Tibial nerve (tissue), 4 donors: ENCODE measurements at places on chromosomes 7 and 10. TPM values are rescaled to one million over a fixed set of nuclear protein-coding genes. Genes with fewer than 3 reads are reported as not detected.

DNA sequence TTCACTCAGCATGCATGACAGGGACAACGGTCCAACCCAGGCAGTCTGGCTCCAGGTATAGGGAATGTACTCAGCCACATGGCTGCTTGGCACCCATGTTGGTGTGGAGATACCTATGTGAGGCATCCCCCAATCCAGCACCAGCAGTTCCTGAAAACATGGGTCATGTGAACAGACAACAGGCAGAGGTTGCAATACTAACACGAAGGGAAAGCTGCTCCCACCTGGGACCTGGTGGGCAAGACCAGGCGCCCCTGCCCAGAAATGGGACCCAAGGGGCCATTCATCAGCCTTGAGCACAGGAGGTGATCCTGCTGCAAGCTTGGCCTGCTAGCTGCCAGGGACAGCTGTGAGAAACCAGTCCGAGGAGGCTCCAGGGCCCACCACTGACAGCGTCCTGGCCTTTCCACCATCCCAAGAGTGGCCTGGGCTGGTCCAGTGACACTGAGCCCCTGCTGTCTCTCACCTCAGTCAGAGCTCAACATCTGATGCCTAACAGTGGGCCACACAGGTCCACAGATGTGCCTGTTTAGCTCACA, 142.3 kb downstream of the ARHGAP22 start:
- no peaks in the 10 kb centered on the region for H3K4me1 ChIP-seq
- DNase-seq: no peak
- H3K36me3 ChIP-seq: no peaks in the 10 kb centered on the region
- peaks cover 14% of the 10 kb centered on the region for H3K27me3 ChIP-seq
- H3K4me3 ChIP-seq: no peak overlapping the region

DNA sequence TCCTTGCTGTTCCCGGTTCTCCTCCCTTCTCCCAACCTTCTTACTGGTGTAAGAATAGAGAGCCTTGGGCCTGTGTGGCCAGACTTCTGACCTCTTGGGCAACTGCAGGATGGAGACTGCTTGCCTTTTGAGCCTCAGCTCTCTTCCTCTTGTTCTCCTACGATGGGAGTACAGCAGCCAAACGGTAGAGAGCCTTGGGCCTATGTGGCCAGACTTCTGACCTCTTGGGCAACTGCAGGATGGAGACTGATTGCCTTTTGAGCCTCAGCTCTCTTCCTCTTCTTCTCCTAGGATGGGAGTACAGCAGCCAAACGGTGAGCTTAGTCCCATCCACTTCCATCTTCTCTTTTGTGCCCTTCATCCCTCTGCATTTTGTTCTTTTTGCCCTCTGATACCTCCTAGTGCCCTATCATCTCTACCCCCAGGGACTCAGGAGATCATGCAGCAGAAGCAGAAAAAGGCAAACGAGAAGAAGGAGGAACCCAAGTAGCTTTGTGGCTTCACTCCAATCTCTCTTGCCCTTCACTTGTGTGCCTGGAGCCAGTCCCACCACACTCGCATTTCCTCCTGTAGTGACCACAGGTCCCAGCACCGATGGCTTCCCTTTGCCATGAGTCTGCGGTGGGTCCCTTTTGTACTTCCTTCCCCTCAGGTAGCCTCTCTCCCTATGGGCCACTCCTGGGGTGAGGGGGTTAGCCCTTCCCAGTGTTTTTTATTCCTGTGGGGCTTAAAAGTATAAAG, 15.3 kb downstream of the SLC25A13 start:
- H3K36me3 ChIP-seq: no peaks in the 10 kb centered on the region
- no peak for DNase-seq
- H3K4me1 ChIP-seq: no peaks in the 10 kb centered on the region
- no peak overlapping the region for H3K4me3 ChIP-seq

GRCh38 chr10:54800741-54801421, at the start of gene PCDH15:
Gene PCDH15, minus strand, starts transcription at chr10:54801231. Its CDS starts 136,969 bp downstream, at chr10:54664262.
- no peak within 1 kb of the TSS for H3K4me3 ChIP-seq
- H3K27me3 ChIP-seq: no peaks in the 10 kb centered on the region
- no peak within 1 kb of the TSS for H3K27ac ChIP-seq

GRCh38 chr10:27457966-27458365, 46.1 kb upstream of the RAB18 start:
- H3K27ac ChIP-seq: no peak overlapping the region
- no peak for DNase-seq
- H3K4me1 ChIP-seq: no peaks in the 10 kb centered on the region
- H3K4me3 ChIP-seq: no peak overlapping the region
- H3K27me3 ChIP-seq: no peaks in the 10 kb centered on the region
- H3K36me3 ChIP-seq: no peaks in the 10 kb centered on the region

- no peaks in the 10 kb centered on the region for H3K36me3 ChIP-seq
- no peak overlapping the region for H3K27ac ChIP-seq
- H3K27me3 ChIP-seq: no peaks in the 10 kb centered on the region
- DNase-seq: no peak
- H3K4me1 ChIP-seq: peaks cover 19% of the 10 kb centered on the region
- H3K4me3 ChIP-seq: no peak overlapping the region
Observed at GRCh38 chr10:29876008-29876555, 183.3 kb downstream of the JCAD start.

DNA sequence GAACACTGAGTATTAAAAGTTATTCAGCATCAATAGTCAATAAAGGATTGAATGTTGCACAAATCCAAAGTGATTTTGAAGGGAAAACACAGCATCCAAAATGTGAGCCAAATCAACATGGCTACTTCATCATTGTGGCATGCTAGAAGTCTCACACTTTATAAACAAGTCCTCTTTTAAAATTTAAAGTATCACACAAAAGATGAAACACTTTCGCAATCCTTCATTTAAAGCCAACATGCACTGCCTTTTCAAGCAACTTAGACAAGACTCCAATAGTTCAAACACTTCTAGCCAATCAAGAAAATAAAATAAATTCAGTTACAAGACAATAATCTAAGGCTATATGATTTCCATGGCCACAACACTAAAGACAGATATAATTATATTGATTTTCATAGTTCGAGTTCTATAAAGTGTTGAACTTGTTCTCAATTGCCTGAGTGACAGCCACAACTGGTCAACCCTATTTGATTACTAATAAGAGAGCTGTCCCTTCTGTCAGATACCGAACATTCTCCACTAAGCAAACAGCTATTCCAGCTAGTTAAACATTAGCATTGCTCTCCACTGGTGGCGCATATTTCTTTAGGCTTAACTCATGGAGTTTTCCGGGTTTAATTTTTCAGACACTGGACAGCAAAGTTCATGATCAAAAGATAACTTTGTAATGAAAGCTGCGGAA, 8.3 kb downstream of the EBF3 start:
- no peak for DNase-seq
- no peaks in the 10 kb centered on the region for H3K36me3 ChIP-seq
- peaks cover 10% of the 10 kb centered on the region for H3K4me1 ChIP-seq
- H3K27ac ChIP-seq: peak overlapping the region; percentile 79

DNA sequence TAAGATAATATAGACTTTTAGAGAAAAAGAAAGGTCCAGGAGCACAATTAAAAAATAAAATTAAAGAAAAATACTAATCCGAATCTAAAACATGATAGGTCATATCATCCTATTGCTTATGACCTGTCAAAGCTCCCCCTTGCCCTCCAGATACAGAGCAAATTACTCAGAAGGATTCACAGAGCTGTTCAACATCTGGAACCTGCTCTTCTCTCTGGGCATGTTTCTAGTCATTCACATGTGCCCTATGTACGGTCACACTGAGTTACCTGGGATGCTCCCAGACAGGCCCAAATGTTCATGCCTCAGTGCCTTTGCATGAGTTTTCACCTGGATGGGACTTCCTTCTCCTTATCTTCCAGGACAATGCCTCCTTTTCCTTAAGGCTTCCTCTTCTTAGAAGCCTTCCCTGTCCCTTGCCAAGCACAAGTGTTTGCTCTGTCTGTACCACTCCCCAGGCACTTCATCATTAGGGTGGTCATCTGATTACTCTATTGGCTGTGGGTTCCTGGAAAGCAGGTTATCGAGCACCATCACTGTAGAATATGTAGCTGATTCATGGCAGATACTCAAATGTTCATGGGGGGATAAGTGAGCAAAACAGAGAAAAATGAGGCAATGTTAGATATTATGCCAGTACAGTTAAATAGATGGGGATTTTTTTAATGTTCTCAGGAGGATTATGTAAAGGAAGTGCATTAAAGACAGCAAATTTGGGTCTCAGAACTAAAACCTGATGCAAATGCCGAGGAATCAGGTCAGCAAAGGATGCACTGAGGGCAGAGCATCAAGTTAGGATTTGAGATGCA, 12.0 kb upstream of the AOAH start:
- no peaks in the 10 kb centered on the region for H3K27me3 ChIP-seq
- H3K36me3 ChIP-seq: no peaks in the 10 kb centered on the region
- H3K4me1 ChIP-seq: no peaks in the 10 kb centered on the region
- DNase-seq: no peak
- H3K4me3 ChIP-seq: no peak overlapping the region
- peak overlapping the region; percentile 29 for H3K27ac ChIP-seq

DNA sequence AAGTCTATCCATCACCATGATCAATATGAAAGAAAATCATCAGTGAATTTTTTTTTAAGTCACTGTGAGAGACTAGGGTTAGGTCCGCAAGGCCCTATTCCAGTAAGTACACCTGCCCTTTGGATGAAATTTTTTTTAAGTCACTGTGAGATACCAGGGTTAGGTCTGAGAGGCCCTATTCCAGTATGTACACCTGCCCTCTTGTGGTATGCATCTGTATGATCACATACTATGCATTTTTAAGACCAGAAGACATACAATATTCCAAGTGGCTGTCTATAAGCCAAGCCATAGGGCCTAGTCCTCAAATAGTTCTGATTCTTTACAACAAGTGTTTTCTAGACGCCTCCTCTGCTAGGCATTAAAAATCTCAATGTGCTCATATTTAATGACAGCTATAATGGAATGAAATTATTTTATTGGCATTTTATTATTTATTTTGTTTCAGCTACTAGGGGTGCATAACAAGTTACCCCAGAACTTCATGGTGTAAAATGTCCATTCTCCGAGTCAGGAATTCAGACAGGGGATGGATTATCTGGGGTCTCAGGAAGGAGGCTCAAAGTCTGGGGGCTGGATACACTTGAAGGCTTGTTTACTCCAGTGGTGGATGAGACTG, 53.1 kb downstream of the TEX36 start:
- no peaks in the 10 kb centered on the region for H3K36me3 ChIP-seq
- H3K4me3 ChIP-seq: no peak overlapping the region
- no peaks in the 10 kb centered on the region for H3K27me3 ChIP-seq
- DNase-seq: no peak

DNA sequence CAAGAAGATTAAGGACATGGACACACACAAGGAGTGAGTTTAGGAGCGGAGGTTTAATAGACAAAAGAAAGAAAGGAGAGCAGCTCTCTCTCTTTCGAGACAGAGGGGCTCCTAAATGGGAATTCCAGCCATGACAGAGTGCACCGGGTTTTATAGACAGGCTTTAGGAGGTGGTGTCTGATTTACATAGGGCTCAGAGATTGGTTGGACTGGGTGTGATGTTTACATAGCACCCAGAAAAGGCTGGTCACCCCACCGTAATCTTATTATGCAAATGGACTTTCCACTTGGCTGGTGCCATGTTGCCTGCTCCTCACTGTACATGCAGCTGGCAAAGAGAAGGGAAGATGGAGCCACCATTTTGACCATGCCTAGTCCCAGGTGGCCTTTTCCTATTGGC, 28.4 kb upstream of the MRC1 start:
- no peak overlapping the region for H3K4me3 ChIP-seq
- no peaks in the 10 kb centered on the region for H3K27me3 ChIP-seq
- H3K36me3 ChIP-seq: no peaks in the 10 kb centered on the region
- H3K4me1 ChIP-seq: no peaks in the 10 kb centered on the region
- no peak overlapping the region for H3K27ac ChIP-seq

- no peak overlapping the region for H3K27ac ChIP-seq
- H3K4me1 ChIP-seq: no peaks in the 10 kb centered on the region
- H3K27me3 ChIP-seq: no peaks in the 10 kb centered on the region
- no peak overlapping the region for H3K4me3 ChIP-seq
- no peak for DNase-seq
Observed at GRCh38 chr7:74405899-74406512, 47.7 kb upstream of the GTF2IRD1 start.

- H3K36me3 ChIP-seq: no peaks in the 10 kb centered on the region
- H3K27ac ChIP-seq: no peak overlapping the region
- H3K27me3 ChIP-seq: no peaks in the 10 kb centered on the region
- H3K4me1 ChIP-seq: no peaks in the 10 kb centered on the region
- DNase-seq: no peak
Observed at GRCh38 chr7:24325708-24326107, 41.7 kb downstream of the NPY start.

DNA sequence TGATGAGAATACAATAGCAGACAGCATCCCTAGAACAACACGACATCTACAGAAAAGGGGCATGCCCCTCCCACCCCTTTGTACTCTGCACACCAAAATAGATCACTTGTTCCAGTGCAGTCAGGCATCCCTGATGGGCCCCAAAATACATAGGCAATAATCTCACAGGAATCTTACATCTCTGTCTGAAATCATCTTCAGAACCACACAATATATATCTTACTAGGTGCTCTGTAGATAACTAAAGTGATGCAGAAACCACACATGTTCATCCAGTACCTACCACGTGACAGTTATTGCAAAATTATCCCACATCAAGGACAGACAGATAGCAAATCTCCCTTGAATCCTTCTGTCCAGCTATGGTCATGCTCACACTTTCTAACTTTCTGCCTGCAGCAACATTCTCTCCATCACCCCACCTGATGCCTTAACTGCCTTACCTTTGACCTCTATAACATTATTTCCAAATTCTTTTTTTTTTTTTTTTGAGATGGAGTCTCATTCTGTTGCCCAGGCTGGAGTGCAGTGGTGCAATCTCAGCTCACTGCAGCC, 30.7 kb downstream of the ST8SIA6 start:
- H3K36me3 ChIP-seq: no peaks in the 10 kb centered on the region
- H3K27me3 ChIP-seq: no peaks in the 10 kb centered on the region
- no peak for DNase-seq
- H3K27ac ChIP-seq: no peak overlapping the region
- H3K4me3 ChIP-seq: no peak overlapping the region

- peaks cover 16% of the 10 kb centered on the region for H3K4me1 ChIP-seq
- H3K27me3 ChIP-seq: no peaks in the 10 kb centered on the region
- DNase-seq: peak; percentile 12
Observed at GRCh38 chr7:133436014-133436428, 183.1 kb downstream of the EXOC4 start.

KAZALD1 gene
- total RNA-seq: 4.0 TPM

CPXM2 gene
- total RNA-seq: 74.3 TPM

FRMPD2 gene
- 0.21 TPM for total RNA-seq

ZNF425 gene
- total RNA-seq: 10.9 TPM

WDFY4 gene
- 5.0 TPM for total RNA-seq

SLC16A9 gene
- total RNA-seq: 0.78 TPM

FEZF1 gene
- total RNA-seq: not detected

HOXA2 gene
- 5.9 TPM for total RNA-seq

HHEX gene
- 6.7 TPM for total RNA-seq

SLC13A1 gene
- total RNA-seq: not detected

SLC18A2 gene
- total RNA-seq: 0.20 TPM

TTYH3 gene
- total RNA-seq: 17.5 TPM
